Activated CD8-positive, alpha-beta memory T cell treated with anti-CD3 and anti-CD28 coated beads for 1 hour (primary cell): ENCODE measurements at places on chromosomes 1 and 21.

DNA sequence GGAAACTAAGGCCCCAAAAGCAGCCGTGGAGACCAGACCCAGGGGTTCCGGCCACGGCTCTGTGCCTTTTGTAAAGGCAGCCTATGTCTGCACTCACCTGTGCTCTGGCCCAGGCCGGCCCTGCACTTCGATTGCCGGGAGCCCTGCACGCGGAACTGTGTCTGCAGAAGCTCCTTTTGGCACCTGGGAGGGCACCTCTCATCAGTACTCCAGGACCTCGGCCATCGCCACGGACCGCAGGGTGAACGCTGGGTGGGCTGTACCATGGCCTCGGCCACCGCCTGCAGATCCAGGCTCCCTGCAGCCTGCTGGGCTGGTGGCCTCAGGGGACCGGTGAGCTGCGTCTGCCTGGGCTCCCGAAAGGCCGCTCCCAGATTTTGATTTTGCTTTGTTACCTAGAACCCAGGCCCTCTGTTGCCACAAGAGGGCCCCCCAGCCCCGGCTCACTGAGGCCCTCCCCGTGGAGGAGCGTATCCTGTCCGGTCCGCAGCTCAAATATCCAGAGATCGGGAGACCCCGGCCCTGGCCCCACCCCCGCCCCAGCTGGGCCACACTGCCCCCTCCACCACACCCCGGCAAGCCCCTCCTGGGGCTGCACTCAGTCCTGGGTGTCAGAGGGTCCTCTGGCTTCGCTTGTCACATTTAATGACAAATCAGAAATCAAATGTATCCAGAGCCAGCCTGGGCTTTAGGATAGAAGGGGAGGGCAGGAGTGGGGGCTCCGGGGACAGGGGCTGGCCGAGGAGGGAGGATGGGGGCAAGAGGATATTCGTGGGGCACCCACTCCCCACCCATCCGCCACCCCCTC lies 60.2 kb upstream of the PDE9A start:
- DNase-seq, result peak; percentile 47

GRCh38 chr1:91404151-91405012 lies at the start of gene HFM1:
HFM1 (minus strand) TSS chr1:91404837; CDS start chr1:91401082, 3,755 bp downstream.
- peak; percentile 41 for DNase-seq

- DNase-seq, result no peak
These were observed 59.2 kb upstream of the SSBP3 start for GRCh38 chr1:54465351-54465811.

DNA sequence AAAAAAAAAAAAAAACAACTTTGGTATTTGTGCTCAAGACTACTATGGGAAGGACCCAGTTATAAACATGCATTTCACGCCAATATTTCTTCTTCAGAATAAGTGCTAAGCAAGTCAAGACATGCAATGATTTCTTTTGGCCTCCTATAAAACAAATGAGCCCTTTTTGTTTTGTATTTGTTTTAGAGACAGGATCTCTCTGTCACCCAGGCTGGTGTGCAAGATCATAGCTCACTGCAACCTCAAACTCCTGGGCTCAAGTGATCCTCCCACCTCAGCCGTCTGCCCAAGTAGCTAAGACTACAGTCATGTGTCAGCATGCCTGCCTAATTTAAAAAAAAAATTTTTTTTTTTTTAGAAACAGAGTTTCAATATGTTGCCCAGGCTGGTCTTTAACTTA lies 348.7 kb downstream of the PCP4 start:
- DNase-seq, result no peak

- DNase-seq, result no peak
These were observed 126.7 kb downstream of the NTNG1 start for GRCh38 chr1:107267489-107267888.

DNA sequence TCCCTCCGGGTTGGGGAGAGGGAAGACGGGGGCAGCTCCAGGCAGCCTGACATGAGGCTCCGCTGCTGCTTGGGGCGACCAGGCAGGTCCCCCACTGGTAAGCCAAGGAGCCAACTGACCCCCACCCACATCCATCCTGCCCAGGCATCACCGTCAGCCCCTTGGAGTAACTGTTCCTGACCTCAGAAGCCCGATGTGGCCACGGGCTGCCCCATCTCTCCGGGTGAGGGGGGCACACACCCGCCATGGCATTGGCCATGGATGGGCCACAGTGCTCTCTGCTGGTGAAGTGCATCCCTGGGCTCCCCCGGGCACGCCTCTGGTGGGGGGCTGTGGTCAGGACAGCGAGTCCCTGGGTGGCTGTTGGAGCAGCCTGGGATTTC lies 100.0 kb downstream of the CRYAA start:
- DNase-seq, result no peak

GRCh38 chr21:39104911-39105310 lies 78.3 kb downstream of the PSMG1 start:
- DNase-seq, result no peak

GRCh38 chr1:207335695-207336363 lies 14.4 kb downstream of the CD55 start:
- DNase-seq, result no peak

GRCh38 chr1:246647113-246647512 lies 77.1 kb upstream of the SCCPDH start:
- no peak for DNase-seq

GRCh38 chr1:25922971-25923552 lies 16.8 kb upstream of the STMN1 start:
- DNase-seq, result no peak

DNA sequence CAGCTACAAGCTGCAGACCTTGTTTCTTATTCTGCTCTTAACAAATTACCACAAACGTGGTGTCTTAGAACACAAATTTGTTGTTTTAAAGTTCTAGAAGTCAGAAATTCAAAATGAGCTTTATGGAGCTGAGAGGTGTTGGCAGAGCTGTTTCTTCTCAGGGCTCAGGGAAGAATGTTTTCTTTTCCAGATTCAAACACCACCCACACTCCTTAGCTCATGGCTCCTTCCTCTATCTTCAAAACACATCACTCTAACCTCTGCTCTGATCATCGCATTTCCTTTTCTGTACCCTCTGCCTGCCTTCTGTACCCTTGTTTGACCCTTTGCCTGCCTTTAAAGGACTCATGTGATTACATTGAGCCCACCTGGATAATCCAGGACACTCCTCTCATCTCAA lies 26.9 kb upstream of the ITLN1 start:
- no peak for DNase-seq

DNA sequence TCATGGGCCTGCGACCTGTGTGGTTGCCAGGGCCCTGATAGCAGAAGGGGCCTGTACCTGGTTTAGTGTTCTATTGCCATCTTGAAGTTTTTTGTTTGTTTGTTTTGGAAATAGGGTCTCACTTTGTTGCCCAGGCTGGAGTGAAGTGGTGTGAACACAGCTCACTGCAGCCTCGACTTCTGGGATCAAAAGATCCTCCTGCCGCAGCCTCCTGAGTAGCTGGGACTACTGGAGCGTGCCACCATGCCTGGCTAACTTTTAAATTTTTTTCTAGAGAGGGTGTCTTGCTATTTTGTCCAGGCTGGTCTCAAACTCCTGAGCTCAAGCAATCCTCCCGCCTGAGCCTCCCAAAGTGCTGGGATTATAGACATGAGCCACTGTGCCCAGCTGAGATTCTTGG lies 72.9 kb downstream of the UBE2T start:
- DNase-seq, result no peak

- DNase-seq, result no peak
These were observed 4.4 kb upstream of the C2CD2 start for GRCh38 chr21:41957991-41958766.

- DNase-seq, result no peak
These were observed 116.3 kb upstream of the C1orf21 start for GRCh38 chr1:184270556-184270955.

GRCh38 chr1:193322211-193322610 lies 135.8 kb upstream of the B3GALT2 start:
- DNase-seq, result no peak

GRCh38 chr1:19390166-19390850 lies 78.2 kb downstream of the SLC66A1 start:
- no peak for DNase-seq

- no peak for DNase-seq
These were observed 8.3 kb upstream of the SLC2A1 start for GRCh38 chr1:42966688-42967612.

DNA sequence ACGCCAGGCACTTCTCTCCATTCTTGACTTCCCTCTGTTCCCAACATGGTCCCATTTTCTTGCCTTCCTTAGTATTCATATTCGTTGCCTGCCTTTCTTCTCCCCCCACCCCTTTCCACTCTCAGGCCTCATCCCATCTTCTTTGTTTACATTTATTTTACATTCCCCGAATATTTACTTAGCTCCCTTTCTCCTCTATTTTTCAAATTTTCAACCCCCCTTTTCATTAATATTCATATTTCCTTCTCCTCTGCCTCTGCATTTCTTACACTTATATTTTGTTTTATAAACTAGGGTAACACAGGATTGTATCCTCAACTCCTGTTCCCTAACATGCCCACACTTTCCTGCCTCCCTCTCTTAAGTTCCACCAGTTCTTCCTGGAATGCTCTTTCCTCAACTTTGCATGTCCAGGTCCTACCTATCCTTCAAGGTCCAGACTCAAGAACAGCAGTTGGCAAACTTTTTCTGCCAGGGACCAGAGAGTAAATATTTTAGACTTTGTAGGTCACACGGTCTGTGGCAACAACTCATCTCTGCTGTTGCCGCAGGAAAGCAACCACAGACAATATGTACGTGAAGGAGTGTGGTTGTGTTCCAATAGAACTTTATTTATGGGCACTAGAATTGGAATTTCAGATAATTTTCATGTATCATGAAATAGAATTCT lies 29.8 kb upstream of the A3GALT2 start:
- DNase-seq, result no peak
